ENCODE measurements at places on chromosomes 16 and 17.
A peak's percentile ranks its signal among the peaks of the same experiment; 100 is the strongest.

DNA sequence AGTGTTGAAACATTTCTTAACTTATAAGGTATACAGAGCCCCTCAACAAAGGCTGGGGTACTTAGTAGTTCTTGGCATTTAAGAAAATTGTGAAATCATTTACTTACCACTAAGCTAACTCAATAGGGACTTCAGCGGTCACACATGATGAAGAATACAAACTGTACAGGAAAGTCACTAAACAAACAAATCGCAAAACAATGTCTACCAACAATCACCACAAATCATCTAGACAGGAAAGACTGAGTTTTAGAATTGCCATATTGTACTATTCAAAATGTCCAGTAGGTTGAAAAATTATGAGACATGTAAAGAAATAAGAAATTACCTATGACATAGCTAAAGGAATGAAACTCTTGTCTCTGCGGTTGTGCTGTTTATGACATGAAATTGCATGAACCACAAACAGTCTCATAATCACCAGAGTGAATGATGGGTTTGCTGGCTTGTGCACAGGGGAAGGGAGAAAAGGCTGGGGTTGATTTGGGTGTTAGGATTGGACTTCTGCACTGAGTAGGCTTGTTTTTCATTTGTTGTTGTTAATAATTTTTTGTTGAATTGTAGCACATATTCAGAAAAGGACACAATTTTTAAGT, 441.1 kb upstream of the MON1B start:
- DNase-seq: no peak

DNA sequence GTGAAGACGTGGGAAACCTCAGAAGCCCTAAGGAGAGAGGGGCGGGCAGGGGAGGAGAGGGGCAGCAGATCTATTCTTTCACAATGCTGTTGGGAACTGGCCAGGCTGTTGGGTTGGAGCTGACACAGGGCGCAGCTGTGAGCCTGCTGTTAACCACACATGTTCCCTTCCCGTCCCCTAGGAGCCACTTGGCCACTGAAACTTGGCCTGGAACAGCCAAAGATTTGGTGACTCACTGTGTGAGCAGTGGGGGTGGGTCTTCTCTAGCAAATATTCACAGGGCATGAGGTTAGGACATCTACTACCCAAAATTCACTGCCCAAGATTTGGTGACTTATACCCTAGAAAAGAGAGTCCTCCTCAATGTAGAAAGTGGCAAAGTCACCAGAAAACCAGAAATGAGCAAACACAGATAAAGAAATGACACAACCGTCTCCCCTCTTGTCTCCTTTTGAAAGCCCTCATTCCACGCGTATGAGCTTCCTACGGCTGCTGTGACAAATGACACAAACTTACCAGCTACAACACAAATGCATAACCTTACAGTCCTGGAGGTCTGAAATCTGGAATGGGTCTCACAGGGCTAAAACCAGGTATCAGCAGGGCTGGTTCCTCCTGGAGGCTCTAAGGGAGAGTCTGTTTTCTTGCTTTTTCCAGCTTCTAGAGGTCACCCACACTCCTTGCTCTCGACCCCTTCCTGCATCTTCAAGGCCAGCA, 6.3 kb downstream of the TBC1D16 start:
- DNase-seq: no peak

DNA sequence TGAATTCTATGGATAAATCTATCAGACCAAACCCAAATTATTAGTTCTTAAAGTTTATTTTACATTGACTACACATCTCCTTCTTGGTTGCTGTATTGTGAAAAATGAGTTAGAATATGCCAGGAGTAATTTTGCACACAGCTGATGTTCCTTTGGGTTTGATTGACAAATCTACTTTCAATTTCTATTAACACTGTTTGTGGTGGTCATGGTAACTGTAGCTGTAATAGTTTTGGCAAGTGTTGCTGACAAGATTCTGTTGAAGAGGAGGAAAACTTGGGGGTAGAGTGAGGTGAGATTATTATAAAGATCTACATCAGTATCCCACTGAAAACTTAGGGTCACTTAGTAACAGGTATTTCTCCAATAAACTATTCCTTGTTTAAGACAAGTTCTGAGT, 30.3 kb downstream of the MRTFB start:
- DNase-seq: no peak

DNA sequence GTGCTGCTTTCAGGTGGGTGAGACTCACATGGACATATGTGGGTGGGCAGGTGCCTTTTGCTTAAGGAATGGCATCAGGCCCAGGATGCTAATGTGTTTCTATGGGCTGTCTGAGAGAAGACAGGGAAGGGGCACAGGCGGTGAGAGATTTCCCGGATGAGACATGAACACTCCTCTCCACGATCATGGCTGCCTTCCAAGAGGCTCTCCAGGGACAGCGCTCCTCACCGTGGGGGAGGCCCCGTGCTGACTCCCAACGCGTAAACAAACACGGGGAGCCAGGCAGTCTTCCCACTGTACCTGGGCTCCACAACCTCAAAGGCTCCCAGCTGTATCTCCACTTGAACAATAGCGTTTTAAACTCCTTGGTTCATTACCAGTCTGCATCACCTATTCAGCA, 42.8 kb downstream of the CDK5R1 start:
- DNase-seq: no peak

DNA sequence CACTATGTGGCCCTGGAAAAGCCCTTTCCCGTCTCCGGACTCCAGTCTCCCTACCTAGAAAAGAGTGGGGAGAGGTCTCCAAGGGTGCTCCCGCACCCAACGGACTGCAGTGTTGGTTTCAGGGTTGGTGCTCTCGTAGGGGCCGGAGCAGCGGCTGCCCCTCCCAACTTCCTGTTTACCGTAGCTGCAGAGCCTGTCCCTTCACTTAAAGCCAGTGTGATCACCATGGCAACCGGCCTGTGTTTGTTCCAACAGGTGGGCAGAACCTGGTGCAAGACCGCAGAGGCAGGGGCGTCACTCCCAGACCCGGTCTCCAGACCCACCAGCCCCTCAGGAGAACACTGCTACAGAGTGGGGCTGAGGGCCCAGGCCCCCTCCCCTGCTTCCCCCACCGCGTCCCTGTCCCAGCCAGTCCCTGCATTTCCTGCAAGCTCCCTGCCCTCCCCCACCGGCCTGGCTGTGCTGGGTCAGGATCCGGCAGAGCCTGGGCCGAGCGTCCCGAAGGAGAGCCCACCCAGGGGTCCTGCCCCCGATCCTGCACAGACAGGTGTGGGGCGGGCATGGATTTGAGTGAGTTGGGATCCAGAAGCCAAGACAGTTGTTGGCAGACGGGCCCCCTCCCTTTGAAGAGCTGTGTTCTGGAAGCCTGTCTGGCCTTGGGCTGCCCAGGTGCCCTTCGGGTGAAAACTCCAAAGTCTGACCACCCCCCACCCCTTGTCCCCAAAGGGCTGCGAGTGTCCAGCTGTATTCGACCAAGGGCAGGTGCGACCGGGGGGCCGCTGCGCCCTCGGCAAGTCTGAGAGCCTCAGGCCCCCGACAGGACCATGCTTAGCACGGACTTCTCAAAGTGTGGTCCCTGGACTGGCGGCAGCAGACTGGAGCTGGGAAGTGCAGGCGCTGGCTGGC, 1.5 kb upstream of the BAIAP3 start:
- peak; percentile 90 for DNase-seq

GRCh38 chr17:68682903-68683302, 81.7 kb upstream of the FAM20A start:
- DNase-seq: no peak

- DNase-seq: no peak
These were observed 174.8 kb downstream of the RPTOR start for GRCh38 chr17:80719449-80719848.

- no peak for DNase-seq
These were observed 9.8 kb upstream of the NAT9 start for GRCh38 chr17:74785981-74786360.

GRCh38 chr17:19244781-19245180, 7.6 kb downstream of the EPN2 start:
- peak; percentile 45 for DNase-seq

DNA sequence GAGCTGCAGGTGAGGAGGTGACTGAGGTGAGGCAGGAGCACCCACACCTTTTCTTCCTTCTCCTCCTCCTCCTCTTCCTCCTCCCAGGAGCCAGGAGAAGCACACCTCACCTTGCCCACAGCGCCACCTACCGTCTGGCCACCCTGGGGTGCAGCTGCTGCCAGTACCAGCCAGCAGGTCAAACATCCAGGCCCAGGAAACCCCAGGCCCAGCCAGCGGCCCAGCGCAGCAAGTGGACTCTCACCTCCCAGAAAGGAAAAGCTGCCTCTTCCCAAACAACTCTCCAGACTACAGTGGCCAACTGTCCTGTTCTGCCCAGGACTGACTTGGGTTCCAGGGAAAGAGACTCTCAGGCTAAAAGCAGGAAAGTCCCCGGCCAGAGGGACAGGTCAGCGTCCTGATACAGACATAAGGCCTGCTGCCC, 22.7 kb downstream of the PEMT start:
- peak; percentile 76 for DNase-seq

DNA sequence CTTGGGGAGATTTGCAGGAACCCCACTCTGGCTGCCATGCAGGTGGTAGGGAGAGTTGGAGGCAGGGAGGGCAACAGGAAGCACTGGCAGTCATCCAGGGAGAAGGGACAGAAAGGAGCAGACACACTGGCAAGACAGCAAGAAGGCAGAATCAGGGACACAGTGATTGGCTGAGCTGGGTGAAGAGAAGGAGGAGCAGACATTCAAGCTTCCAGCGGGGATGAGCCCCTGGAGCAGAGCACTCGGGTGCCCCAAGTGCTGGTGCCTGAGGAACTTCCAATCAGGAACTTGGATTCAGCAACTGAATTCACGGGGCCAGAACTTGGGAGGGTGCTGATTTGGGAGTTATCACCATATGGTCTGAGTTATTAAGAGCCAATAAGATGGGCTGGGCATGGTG, 6.3 kb upstream of the ITGA3 start:
- peak; percentile 30 for DNase-seq

DNA sequence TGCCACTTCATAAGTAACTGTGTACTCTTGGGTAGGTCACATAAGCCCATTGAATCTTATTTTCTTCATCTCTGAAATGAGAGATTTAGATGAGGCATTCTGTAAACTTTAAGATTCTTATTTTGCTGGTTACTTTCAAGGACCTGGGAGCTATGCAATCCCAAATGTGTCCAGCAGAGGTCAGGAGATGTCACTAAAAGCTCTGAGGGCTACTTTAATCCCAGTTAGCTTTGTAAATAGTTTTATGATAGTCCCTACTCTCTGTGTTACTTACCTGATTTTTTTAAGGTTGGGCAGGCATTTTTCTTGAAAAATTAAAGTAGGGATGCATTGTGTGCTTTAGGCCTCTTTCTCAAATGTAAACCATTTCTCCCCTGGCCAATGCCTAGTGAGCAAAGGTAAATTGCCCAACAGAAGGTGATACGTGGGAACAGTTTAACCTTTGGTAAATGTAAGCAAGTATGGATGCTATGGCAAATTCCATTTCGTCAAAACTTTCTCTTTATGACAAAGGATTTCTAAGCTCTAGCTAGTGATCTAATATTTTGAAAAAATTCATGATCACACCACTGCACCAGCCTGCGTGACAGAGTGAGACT, 57.1 kb upstream of the WSB1 start:
- peak; percentile 60 for DNase-seq

DNA sequence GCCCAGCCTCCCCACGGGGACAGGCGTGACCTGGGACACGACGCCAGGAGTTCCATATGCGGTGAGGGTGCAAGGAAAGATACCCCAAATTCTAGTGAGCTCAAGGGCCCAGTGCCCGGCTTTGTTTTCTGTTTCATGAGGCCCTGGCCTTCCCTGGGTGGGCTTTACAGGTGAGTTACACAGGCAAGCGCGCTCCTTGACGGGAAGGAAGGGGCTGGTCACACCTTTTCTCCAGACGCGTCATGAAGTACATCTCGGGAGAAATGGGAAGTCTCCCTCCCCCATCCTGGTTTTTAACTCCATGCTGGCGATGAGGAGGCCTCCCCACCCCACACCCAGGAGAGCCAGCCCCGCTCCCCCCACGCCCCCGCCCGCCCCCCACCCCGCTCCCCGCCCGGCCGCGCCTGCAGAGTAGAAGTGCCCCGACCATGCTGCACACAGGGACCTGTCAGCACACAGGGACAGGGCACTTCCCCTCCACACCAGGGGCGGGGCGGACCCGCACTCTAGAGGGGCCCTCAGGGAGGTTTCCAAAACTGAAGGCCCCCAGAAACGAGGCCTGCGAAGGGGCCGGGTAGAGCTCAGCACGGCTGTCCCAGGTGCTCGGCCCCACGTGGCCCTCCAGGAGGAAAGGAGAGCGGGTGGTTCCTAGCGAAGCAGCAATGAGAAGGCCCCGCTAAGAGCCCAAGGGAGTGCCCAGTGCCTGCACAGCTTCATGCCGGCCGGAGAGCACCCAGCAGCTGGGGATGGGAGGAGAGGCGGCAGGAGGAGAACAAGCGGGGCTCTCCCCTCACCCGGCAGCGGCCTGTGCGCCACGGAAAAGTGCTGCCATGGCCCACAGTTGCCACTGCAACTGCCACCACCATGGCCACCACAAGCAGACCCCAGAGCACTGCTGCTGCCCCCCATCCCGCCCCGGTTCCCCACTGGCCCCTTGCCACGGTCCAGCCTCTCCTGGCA, 7.7 kb downstream of the CYB561 start:
- no peak for DNase-seq

GRCh38 chr16:28136751-28137434, 73.4 kb upstream of the GSG1L start:
- DNase-seq: no peak

GRCh38 chr16:83933885-83934683, 19.0 kb upstream of the OSGIN1 start:
- no peak for DNase-seq

- DNase-seq: no peak
These were observed 271.2 kb downstream of the NTN1 start for GRCh38 chr17:9292561-9292941.

GRCh38 chr17:19269106-19269505, 31.9 kb downstream of the EPN2 start:
- DNase-seq: no peak

DNA sequence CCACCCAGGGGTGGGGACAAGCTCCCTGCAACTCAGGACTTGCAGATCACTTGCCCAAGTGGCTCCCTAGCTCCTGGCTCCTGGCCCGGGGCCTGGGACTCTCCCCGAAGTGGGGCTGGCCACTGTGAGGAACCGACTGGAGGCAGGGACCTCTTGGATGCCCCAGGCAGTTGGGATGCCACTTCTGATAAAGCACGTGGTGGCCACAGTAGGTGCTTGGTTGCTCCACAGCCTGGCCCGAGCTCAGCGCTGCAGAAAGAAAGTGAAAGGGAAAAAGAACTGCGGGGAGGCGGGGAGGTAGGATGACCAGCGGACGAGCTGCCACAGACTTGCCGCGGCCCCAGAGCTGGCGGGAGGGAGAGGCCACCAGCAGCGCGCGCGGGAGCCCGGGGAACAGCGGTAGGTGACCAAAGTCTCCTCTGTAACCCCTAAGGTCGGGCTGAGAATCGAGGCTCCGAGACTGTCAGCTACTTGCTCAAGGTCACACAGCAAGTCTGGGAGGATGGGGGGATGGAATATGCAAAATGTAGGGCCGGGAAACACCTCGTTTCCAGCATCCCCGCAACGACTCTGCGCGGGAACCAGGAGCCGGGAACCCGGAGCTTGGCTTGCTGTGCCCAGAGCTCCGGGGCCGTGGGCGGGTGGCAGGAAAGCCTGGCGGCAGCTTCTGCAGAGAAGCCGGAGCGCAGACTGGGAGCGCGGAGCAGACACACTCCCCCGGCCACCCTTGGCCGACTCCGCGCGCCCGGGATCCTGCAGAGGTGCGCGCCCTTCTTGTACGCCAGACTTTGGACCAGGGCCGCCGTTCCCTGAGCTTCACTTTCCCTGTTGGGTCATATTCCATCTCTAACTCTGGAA, 1.9 kb downstream of the CIITA start:
- DNase-seq: peak; percentile 37

Data from T47D (cell line).